ENCODE measurements at places on chromosomes 7 and 10.
A peak's percentile ranks its signal among the peaks of the same experiment; 100 is the strongest.

- DNase-seq, result no peak
These were observed 62.6 kb upstream of the PLPP4 start for GRCh38 chr10:120394446-120394845.

DNA sequence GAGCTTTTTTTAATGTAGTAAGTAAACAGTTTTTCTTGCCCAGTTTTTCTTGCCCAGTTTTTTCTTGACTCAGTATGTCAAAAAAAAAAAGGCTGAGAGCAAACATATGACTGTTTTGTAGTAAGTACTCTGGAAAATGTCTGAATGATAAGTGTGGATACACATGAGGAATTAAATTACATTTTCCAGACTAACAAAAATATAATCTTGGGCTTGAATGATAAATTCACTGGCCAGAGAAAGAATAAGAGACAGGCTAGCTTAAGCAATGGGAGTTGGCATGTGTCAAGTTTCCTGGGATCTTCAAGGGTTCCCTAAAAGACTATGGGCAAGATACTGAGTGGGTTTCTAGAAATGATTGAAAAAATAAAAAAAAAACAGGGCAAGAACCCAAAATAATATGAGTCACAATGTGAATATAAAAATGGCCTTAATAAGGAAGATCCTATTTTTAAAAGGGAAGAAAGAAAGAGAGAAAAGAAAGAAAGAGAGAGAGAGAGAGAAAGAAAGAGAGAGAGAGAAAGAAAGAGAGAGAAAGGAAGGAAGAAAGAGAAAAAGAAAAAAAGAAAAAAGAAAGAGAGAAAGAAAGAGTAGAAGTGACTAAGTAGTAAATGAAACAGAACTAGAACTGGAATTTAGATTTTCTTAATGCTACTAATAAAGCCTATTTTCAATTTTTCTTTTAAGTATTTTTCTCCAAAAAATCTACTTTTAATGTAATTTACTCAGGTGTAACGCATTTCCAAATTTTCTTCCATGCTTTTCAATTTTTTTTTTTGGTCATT, 60.2 kb downstream of the TFPI2 start:
- no peak for DNase-seq

GRCh38 chr10:71804077-71804476, 30.8 kb upstream of the VSIR start:
- DNase-seq, result no peak

DNA sequence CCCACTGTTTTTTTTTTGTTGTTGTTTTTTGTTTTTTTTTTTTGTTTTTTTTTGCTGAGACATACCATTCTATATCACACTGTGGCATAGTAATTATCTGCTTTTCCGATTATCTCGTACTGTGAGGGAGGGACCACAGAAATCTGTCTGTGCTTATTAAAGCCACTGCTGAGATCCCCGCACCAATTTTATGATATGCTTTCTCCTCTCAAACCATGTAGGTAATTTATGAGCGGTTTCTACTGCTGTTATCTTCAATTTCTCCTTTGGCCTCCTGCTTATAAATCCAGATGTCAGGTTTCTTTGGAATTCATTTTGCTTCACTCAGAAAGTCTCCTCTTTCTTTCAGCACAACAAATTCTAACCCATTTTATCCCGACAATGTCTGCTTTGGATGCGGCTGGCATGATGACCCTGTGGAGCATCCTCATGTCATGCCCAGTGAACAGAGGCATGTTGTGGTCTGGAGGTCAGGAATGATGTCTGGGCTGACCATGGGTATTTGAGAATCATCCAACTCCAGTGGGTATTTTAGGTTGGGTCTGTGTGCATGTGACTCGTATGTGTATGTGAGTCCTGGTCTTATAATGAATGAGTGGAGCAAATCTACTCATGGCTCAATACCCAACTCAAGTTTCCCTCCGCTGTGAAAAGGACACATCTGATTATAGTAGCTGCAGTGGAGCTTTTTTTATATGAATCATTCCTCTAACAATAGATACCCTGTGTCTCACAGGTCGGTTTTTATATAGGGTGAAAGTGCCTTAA, 213.4 kb downstream of the GALNT17 start:
- no peak for DNase-seq

- no peak for DNase-seq
These were observed 9.7 kb downstream of the SP8 start for GRCh38 chr7:20776942-20777341.

GRCh38 chr7:930975-931758, 23.3 kb downstream of the ADAP1 start:
- no peak for DNase-seq

DNA sequence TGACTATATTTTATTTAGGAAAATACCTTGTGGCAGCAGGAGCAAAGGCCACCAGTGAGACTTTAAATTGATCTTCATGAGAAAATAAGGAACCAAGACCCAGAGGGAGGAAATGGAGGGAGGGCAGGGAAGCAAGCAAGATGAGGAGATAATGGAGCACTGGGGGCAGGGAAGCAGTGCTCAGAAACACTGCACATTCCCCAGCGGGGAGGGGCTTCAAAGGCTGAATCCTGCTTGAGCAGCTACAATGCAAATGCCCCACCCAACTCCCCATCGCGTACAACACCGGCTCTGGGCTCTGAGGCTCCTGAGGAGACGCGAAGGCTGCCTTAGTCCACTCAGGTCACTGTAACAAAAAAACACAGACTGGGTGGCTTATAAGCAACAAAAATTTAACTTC, 503.8 kb downstream of the GRID1 start:
- DNase-seq, result no peak

DNA sequence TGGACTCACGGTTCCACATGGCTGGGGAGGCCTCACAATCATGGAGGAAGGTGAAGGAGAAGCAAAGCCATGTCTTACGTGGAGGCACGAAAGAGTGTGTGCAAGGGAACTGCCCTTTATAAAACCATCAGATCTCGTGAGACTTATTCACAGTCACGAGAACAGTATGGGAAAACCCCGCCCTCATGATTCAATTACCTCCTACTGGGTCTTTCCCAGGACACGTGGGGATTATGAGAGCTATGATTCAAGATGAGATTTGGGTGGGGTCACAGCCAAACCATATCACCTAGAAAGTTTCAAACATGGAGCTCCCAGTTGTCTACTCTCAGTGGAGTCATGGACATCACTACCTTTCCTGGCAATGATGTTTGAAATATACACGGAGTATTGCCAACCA, 49.6 kb downstream of the CYCS start:
- DNase-seq, result no peak

DNA sequence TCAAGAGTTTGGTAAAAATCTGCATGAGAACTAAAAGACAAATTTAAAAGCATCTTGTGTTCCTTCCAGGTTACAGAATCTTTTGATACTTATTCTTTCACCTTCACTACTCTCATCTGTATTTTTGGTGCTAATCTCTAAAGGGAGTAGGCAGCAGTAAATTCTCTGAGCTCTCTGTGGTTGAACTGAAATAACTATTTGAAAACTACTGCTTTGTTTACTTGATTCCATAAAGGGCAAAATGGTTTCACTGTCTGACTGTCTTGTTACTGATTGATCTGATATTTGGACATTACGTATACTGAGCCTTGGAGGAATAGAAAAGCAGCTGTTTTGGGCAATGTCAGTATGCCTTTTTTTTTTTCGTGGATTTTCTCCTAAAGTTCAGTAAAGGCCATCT, 103.3 kb downstream of the CHRM2 start:
- no peak for DNase-seq

DNA sequence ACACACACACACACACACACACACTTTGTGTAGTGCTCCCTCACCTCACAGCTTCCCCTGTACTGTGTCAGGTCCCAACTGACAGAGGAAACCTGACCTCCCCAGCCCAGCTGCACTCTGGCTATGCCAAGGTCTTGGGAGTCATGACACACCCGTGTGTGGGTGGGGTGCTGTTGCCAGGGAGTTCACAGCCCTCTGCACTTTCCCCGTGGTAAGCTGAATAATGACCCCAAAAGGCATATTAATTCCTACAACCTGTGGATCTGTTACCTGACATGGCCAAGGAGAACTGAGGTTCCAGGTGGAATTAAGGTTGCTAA, 8.9 kb upstream of the NANOS1 start:
- no peak for DNase-seq

DNA sequence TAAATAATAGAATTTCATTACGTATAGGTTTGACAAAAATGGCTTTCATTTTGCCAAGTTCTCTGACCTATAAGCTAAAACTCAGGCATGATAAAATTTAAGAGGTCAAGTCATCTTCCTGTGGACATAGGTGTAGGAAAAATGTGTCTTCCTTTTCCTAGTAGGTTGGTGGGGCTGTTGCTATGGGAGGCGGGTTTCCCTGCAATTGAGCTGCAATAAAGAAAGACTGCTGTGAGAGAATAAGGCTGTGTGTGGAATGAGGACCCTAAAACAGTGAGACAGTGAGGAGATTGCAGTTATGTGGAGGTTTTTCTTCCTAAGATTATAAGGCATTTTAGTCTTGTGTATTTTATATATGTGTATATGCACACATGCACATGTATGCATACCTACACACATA, 13.0 kb upstream of the SEMA3A start:
- DNase-seq, result no peak

DNA sequence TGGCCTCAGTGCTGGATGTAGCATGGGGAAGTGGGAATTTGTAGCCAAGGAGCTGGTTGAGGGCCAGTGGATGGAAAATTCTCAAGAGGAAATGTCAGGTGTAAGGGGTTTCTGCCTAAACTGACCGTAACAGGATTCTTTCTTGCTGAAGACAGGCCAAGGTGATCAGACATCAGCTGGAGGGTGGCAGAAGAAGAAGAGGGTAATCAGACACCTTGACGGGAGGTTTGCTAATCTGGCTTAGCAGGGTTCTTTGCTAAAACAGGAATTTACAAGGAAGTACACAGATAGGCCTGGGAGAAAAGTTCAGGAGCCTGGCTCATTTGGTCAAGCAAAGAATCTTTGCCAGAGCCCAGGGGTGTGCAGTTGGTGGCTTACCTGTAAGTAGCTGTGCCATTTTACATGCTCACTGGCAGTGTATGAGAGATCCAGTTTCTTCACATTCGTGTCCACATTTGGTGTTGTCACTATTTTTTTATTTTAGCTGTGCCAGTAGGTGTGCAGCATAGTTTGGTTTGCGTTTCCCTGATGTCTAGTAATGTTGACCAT, 73.7 kb downstream of the BMPR1A start:
- no peak for DNase-seq

DNA sequence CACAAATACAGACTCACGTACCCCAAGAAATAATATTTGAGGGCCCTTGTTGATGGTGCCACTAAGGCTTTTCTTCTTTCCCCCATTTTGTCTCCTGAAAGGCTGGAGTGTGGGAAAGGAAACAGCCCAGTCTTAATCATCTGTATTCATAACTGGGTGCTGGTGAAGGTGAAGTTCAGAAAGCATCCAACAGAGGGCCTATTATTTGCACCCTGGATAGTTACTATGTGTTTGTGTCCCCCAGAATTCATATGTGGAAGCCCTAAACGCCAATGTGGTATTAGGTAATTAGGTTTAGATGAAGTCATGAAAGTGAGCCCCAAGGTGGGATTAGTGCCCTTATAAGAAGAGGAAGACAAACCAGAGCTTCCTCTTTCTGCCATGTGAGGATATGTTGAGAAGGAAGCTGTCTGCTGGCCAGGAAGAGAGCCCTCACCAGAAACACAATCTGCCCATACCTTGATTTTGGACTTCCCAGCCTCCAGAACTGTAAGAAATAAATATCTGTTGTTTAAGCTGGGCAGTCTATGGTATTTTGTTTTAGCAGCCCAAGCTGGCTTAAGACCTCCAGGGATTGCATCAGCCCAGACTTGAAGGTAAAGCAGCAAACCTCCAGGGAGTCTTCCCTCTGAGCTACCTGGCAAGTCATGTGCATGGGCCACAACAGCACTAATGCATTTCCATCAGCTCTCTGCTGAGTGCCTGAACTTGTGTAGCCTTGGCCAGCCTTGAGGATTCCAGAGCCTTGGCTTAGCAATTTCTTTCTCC, 90.0 kb upstream of the ADRB1 start:
- DNase-seq, result no peak

- DNase-seq, result no peak
These were observed 41.6 kb downstream of the SLC39A12 start for GRCh38 chr10:17993361-17993760.

DNA sequence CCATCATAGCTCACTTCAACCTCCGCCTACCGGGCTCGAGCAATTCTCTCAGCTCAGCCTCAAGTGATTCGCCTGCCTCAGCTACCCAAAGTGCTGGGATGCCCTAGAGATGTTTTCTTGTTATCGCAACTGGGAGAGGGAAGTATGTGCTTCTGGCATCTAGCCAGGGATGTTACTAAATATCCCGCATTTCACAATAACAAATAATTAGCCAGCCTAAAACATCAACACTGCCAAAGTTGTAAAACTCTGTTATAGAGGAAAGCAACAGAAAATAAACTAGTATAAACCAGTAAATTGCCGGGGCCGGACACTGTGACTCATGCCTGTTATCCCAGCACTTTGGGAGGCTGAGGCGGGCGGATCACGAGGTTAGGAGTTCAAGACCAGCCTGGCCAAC, 7.2 kb downstream of the INA start:
- DNase-seq, result peak; percentile 83

- DNase-seq, result no peak
These were observed 58.7 kb downstream of the PTEN start for GRCh38 chr10:87921931-87922688.

DNA sequence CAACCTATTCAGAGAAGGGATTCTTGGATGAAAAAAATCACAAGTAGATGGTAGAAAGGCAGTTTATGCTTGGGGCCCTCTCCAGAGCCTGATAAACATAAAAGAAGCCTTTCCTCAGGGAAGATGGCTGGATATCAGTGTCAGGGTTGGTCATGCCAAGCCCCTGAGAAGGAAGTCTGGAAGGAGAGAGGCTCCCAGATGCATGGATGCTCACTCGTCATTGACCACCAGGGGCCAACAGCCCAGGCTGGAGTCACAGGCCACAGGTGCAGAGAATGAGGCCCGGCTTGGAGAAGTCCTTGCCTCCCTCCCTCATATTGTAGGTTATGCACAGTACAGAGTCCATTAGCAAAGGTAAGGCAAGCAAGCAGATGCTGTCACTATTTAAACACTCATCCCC, 506.7 kb downstream of the GRID1 start:
- DNase-seq, result no peak

DNA sequence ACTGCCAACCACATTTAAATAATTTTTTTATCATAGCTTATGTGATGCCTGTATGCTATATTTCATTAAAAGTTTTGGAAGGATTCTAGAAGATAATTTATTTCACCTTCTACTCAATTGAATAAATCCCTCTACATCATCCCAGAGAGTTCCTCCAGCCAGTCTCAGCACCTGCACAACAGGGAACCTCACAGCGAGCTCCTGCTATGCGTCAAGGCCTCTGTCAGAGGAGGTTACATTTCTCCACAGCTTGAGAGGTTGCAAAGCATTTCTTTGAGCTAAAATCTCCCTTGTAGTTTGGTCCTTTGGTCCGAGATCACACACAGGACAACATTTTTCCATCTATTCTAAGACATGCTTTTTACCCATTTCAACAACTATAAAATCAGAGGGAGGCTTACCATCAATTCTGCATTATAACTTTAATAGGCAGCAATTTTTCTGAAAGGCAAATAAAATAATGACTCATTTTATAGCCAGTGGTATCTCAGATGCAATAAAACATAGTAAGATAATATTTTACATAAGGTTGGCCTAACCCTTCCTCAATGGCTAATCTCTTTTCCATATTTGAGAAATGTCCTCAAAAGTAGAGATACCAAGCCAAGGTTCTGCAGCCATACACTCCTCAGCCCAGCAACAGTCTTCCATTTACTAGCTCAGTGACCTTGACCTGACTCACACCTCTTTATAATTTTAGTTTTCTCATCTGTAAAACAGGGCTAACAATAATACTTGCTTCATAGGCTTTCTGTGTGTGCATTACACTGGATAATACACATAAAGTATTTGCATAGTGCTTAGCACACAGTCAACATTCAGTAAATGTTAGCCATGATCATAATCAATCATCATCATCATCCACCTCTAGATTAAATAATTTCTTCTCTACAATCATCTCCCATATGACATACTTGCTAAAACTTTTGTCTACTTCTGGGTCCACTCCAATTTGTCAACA, 68.8 kb downstream of the DOCK4 start:
- no peak for DNase-seq
